Aorta (tissue), 5 donors: ENCODE measurements at places on chromosomes 2 and 18.

DNA sequence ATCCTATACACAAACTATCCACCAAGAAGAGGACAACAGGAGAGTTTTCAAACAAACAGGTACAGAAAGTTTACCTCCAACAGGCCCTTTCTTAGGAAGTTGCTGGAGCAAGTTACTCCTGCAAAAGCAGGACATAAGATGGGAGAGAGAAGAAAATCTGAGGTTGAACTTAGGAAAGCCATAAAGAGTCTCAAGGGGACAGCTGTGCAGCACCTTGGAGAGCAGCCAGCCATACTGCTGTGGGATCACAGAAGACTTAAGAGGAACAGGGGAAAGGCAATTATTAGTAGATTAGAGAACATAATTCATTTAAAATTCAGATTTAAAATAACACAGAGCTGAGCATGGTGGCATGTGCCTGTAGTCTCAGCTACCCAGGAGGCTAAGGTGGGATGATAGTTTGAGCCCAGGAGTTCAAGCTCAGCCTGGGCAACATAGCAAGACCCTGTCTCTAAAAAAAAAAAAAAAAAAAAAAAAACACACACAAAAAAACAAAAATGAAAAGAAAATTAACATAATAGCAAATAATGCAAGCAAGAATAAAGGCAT is 148.1 kb upstream of the SIX3 start:
- no peak for DNase-seq

GRCh38 chr2:223047260-223047761 is 4.7 kb upstream of the KCNE4 start:
- peak; percentile 54 for DNase-seq

DNA sequence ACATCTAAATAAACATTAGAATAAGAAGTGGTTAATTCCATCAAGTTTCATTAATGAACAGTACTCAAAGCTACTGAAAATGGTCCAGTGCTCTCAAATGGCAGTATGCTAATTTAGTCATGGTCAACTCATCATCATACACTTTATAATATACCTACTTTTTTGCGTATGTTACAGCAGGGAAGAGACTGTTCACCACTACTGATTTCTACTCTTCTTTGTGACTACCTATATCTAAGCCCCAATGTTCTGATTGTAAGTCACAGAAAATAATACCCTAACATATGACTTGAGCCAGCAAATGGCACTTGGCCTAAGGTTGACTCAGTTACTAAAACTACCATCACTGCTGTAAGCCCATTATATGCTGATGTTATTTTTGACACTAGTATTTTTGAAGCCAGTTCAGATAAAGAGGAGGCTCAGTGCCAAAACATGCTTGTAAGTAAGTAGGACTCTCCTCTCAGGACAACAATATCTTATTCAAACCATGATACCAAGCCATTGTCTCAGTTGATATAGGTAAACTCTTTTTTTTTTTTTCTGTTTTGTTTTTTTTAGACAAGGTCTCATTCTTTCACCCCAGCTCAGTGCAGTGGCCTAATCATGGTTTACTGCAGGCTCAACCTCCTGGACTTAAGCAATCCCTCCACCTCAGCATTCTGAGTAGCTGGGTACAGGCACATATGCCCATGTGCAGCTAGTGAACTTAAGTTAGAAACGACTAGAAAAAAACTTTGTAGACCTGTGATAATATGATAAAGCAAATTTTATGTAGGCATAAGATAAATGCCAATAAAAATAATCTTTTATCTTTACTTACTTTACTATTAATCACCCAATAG is 266.9 kb downstream of the ZNF385B start:
- no peak for DNase-seq

GRCh38 chr2:210548878-210549384 is 7.5 kb upstream of the CPS1 start:
- DNase-seq: no peak

DNA sequence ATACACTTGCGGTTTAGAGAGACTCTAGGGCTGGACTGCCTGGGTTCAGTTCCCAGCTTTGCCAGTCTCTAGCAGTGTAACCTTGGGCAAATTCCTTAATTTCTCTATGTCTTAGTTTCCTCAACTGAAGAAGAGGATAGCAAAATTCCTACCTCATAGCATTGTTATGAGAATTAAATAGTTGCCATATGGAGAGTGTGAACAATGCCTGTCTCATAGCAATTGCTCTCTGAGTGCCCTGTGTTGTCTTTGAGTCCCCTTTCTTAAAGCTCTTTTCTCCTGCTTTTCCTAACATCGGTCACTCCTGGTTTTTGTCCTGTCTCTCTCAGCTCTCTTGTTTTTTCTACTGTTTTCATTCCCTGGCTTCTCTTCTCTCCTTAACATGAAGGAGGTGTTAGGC is 116.8 kb upstream of the ALPP start:
- DNase-seq: no peak
